ENCODE measurements at places on chromosomes 12 and 14. TPM values are rescaled to one million over a fixed set of nuclear protein-coding genes. Genes with fewer than 3 reads are reported as not detected.

The ADCY4 gene
- 8.1 TPM for total RNA-seq

The CLEC2A gene
- total RNA-seq, result not detected

The GYS2 gene
- not detected for total RNA-seq

The MIP gene
- not detected for total RNA-seq

The SSTR1 gene
- 22.0 TPM for total RNA-seq

The ACVR1B gene
- 10.5 TPM for total RNA-seq

The BEGAIN gene
- 1.9 TPM for total RNA-seq

The GPX2 gene
- not detected for total RNA-seq

The TPI1 gene
- total RNA-seq, result 1,238 TPM

The CCDC175 gene
- total RNA-seq, result not detected

The CD163 gene
- not detected for total RNA-seq

The EIF2S3B gene
- 1.2 TPM for total RNA-seq

The SLC5A8 gene
- total RNA-seq, result not detected

The HOXC10 gene
- total RNA-seq, result not detected

The PZP gene
- total RNA-seq, result not detected

The TMEM132D gene
- total RNA-seq, result 2.0 TPM

The CCER1 gene
- total RNA-seq, result not detected

The SNRPF gene
- 16.6 TPM for total RNA-seq

The FBRSL1 gene
- total RNA-seq, result 2.1 TPM

Data from uterine smooth muscle cell (primary cell).